ENCODE measurements at places on chromosomes 5 and 9.

DNA sequence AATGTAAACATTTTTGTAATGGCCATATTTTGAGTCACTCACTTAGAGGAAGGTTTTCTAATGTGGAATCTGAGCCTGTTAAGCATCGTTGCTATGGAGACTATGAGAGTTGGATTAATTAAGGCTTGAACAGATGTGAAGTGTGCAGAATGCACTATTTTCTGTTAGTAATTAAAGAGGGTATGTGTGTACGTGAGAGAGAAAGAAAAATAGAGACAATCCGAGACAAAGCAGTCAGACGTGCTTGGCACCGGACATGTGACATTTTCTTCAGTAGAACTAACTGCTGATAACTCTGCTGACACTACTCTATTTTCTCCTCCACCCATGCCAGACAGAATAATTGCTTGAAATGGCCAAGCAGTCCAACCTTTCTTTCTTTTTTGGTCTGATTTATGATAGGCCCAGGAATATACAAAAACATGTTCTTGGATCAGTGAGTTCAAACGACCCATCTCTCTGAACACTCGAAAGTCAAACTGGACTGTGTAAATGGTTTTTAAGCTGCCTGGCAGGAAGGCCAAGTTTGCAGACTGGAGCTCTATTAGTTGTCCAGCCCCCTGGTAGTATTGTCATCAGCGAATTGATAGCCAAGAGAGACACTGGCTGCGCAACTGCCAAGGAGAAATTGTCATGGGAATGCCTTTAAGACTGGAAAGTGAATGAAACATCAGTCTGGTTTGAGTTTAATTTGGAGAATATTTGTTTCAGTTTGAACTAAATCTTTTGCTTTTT, 322.1 kb downstream of the ARHGEF28 start:
- DNase-seq: no peak

DNA sequence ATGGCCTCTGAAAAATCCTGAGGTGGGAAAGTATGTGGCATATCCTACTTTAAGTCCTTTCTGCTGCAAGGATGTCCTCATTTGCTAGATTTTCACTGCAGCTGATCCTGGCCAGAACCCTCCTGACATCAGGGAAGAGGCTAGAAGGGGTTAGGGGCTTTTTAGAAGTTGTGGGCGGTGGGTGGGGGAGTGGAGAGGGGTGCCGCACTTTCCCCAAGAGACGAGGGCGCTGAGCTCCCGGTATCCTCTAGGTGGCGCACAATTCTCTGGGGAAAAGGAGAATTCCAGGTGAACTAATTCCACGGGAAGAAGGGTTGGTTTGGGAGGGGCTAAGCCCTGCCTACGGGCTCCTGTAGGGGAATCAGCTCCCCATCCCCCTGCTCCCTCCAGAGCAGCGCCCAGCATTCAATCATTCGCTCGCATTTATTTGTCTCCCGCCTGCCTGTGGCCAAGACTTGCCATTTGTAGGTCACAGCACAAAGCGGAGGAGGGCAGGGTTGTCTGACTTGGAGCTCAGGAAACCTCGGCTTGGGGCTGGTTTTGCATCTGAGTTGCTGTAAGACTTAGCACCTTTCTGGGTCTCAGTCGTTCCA, 42.9 kb upstream of the HAND1 start:
- DNase-seq: no peak

DNA sequence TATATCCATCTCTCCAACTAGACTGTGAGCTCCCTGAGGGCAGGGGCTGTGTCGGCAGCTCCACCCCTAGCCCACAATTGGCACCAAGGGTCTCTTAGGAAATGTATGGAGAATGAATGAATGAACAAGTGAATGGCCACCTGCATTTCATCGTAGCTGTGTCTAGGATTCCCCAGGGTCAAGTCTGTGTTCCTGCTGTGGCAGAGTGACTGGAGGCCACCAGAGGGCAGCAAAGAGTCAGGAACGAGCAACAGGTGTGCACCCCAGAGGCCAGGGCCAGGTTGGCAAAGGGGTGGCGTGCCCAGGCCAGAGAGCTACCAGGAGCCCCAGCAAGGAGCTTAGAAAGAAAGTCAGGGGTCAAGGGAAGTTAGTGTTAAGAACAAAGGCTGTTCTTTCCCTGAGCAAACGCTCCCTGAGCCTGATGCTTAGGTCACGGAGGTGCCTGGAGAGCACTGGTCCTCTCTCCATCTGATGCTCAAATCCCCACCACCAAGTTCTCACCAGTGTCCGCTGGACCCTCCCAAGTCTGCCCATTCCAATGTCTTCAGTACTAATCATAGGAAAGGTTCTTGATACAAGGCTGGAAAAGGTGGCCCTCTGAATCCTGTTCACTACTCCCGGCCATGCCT, 160.7 kb downstream of the PAX5 start:
- peak; percentile 42 for DNase-seq

DNA sequence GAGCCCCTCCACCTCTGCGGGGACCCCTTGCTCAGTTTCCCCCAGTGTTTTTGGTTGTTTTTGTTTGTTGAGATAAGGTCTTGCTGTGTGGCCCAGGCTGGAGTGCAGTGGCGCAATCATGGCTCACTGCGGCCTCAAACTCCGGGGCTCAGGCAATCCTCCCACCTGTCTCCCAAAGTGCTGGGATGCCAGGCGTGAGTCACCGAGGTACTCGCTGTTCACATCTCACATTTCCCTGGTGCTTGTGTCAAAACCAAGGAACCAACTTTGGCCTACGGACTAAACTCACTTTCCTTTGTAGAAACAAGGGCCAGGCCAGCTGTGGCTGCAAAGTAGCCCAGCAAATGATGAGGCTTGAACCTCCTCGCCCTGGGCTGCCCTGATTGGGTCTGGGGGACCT, 9.7 kb upstream of the AJM1 start:
- no peak for DNase-seq

GRCh38 chr9:128607642-128608350, 48.9 kb downstream of the DYNC2I2 start:
- DNase-seq: no peak

- DNase-seq: no peak
These were observed at the start of gene PCAT7 for GRCh38 chr9:94554439-94555331. PCAT7 (plus strand) TSS chr9:94555083.

GRCh38 chr5:88734191-88734640, 148.8 kb downstream of the MEF2C start:
- no peak for DNase-seq

GRCh38 chr5:127609957-127610356, 38.9 kb upstream of the CTXN3 start:
- DNase-seq: no peak

- DNase-seq: no peak
These were observed 109.4 kb downstream of the ANKRD55 start for GRCh38 chr5:56123531-56124243.

- DNase-seq: peak; percentile 71
These were observed 5.9 kb downstream of the CYFIP2 start for GRCh38 chr5:157271740-157272271.

GRCh38 chr5:168670881-168671575, 91.9 kb upstream of the PANK3 start:
- no peak for DNase-seq

DNA sequence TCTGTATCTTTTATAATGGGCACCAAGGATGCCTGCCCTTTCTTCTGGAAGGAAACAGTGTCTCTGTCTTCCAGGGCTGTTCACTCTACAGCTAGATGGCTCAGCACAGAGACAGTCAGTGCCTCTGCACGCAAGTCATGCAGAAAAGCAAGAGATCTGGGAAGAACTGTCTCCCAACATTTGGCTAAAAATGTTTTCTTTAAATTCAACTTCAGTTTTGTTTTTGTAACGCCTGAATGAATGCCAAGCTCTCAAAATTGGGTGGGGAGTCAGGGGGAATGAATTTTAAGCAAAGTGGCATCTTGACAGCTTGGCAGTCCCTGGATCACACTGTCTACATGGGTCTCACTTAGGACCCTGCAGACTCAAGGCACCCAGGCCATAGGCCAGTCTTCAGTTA, 12.6 kb downstream of the OLFML2A start:
- no peak for DNase-seq

DNA sequence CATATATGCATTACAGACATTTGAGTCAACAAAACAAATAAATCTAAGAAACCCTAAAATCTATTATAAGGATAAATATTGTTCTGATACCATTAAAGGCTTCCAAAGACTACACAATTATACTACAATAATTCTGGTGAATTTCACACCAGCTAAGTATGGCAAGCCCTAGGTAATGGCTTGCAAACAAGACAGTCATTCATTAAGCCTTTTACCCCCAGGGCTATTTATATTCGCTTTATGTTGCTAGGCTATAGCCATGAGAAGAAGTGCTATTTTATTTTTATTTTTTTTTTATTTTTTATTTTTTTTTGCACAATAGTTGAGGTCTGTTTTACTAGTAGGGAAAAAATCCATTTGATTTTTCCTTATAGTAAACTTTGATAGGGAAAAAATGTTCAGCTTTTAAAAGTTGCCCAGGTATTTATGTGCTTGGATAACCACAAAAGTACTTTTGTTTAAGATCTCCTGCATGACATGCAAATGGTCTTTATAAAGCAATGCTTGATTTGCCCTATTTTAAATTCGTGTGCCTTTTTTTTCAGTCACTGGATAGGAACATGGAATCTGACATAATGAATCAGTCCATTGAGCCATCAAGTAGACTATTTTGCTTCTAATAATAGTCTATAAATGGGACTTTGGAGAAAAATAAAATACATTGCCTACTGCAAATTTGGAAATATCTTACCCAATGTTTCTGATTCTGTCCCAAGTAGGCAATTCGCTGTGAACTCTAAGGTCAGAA, 946.3 kb upstream of the COX7C start:
- DNase-seq: no peak

DNA sequence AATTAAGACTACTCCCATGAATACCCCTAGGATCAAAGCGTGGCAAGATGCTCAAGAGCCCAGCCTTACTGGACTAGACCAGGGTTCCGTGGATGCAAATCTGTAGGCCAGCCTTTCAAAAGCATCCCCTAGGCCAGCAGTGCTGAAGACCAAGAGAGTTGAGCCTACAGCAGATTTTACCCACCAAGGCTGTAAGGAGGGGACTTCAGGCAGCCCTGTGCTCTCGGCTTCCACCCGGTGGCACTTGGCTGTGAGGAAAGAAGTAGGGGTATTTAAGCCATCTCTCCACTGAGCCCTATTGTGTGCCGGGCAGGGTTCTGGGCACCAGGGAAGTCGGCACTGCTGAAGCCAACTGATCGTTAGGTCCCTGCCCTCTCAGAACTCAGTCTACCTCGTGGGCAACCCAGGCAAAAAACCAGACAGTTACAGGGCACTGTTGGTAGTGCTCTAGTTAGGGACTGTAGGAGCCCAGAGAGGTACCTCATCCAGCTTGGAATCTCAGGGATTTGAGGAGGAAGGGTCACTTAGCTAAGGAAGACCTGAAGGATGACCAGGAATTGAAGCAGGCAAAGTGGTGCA, 25.5 kb downstream of the TCF7 start:
- no peak for DNase-seq

- DNase-seq: no peak
These were observed 2.8 kb upstream of the CMYA5 start for GRCh38 chr5:79686799-79687198.

DNA sequence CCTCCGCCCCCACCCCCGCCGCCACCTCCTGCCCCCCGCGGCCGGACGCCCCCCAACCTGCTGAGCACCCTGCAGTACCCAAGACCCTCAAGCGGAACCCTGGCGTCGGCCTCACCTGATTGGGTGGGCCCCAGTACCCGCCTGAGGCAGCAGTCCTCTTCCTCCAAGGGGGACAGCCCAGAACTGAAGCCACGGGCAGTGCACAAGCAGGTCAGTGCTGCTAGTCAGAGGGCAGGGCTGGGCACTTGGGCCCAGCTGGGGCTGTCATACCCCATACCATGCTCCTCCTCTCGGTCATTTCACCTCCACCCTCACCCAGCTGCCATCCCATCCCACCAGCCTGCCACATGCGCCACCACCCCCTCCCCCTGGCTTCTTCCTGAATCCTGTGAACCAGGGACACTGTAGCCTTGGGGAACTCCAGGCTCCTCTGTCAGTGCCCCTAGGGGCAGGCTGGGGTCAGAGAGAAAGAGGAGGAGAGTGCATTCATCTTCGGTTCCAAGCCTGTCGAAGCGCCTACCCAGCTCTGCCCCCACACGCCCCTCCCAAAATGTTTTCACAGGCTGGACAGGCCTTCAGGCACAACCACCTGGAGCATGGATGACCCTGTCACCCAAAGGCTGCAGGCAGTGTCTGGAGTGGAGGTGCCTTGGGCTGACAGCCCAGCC, 122.0 kb downstream of the DAB2IP start:
- DNase-seq: no peak

- no peak for DNase-seq
These were observed 581.7 kb upstream of the RIOK2 start for GRCh38 chr5:97764700-97765099.

DNA sequence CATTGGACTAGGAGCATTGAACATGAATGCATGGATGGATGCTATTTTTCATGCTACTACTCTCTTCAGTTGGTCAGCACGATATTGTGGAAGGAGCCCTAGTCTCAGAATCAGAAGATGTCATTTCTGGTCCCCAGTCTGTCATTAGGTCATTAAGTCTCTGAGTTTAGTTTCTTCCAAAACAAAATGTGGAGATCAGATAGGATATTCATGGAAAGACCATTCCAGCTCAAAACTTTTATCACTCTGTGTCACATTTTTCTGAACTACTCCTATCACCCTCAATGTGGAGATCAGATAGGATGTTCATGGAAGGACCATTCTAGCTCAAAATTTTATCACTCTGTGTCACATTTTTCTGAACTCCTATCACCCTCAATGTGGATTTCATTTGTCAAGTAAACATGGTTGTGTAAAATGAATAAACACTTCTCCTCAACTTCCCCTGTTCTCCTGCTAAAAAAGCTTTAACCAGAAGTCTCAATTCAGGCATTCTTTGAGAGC, 296.8 kb downstream of the MRPS30 start:
- DNase-seq: no peak

GRCh38 chr9:127105805-127106465, 16.5 kb downstream of the ANGPTL2 start:
- no peak for DNase-seq

GRCh38 chr5:137858954-137859353, 8.7 kb upstream of the MYOT start:
- DNase-seq: no peak

GRCh38 chr5:7955476-7955875, 86.5 kb downstream of the MTRR start:
- no peak for DNase-seq

DNA sequence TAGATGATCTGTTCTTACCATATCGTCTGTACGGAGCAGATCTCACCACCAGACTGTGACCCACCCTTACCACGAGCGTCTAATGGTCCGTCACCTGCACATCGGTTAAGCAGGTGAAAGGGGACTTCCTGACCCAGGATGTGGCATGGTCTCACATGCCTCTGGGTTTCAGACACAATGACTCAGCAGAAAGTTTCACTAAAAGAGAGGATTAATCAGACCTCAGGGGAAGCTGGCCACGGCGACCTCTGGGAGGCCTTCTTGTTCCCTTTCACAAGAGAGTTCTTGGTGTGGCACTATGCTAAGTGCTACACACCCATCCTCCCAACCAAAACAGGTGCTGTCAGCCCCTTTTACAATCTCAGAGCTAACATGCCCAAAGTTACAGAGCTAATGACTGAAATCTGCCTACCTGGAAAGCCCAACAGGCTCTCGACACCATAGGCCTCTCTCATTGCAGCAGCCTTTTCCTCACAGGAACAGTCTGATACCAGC, 41.6 kb downstream of the ADAMTS12 start:
- DNase-seq: no peak

- no peak for DNase-seq
These were observed 134.4 kb downstream of the PTTG1 start for GRCh38 chr5:160555971-160556631.
